NT2/D1 (cell line): ENCODE measurements at places on chromosomes 3 and 15.

DNA sequence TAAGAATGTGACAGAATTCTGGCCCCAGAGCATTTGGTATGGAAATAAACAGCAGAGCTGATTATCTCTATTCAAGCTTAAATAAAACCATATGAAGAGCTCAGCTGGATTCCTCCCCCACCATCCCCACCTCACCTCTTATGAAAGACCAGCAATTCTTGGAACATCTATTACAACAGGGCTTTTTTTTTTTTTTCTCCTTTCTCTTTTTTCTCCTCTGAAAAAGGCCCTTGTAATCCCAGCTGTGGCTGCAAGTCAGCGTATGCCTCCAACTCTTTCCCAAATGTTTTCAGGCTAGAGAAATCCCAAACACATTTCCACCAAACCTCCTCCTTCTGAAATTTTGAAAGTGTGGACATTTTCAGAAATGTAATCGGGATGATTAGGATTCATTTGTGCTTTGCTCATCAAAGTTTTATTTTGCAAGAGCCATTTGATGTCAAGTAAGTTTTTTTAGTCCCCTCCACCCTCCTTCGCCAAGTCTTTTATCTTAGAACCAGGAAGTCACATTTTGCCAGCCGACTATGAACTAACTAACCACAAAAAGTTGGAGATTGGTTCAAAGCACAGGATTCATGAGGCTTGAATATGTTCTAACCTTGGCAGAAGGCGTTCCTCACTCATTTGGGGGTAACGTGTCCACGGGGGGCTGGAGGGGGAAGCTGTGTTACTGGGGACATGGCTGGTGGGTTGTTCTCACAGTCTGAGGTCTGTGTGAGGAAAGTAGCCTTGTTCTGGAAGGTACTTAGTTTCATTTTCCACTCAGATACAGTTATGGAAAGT is 142.0 kb upstream of the PDZRN3 start:
- no peak for DNase-seq

DNA sequence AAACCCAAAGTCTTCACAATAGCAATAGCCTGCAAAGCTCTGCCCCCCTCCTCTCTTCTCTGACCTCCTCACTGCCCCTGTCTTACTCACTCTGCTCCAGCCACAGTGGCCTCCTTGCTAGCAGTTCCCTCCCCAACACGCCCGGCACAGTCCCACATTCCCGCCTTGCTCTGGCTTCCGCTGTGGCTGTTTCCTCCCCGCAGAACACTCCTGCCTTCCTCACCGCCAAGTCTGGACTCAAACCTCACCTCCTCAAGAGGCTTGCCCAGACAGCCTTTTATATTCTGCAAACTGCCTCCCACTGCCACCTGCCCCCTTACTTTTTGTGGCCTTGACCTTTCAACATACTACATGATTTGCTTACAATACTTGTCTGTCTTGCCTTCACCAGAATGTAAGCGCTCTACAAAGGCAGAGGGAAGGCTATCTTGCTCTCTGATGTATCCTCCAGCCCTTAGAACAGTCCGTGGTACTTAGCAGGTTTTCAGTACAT is 406 bp upstream of the MPI start:
- no peak for DNase-seq

- no peak for DNase-seq
Observed at GRCh38 chr3:22585911-22586310, 617.2 kb upstream of the UBE2E2 start.

DNA sequence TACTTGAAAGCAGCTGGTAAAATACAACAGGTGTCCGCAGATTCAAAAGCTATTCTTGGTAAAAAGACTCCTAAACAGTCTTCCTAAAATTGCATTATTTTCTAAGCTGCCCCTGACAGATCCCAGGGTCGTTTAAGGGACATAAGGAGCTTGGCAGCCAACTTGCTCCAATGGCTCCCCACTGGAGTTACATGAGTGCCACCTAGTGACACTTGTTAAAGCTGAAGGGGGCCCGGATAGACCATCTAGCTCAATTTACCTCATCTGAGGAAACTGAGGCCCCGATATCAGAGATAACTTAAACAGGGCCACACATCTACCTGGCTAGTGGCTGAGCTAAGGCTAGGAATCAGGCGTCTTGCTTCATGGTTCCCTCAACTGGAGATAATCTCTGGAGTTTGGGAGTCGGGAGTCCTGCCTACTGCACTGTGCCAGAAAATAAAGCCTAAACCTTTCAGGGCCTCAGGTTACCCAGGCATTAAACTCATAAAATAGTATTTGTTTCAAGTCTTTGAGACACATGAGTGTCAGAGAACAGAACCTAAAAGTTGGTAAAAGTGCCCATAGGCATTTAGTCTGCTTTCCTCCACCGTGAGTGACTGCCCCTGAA is 6.5 kb upstream of the TBC1D23 start:
- DNase-seq: peak; percentile 63

DNA sequence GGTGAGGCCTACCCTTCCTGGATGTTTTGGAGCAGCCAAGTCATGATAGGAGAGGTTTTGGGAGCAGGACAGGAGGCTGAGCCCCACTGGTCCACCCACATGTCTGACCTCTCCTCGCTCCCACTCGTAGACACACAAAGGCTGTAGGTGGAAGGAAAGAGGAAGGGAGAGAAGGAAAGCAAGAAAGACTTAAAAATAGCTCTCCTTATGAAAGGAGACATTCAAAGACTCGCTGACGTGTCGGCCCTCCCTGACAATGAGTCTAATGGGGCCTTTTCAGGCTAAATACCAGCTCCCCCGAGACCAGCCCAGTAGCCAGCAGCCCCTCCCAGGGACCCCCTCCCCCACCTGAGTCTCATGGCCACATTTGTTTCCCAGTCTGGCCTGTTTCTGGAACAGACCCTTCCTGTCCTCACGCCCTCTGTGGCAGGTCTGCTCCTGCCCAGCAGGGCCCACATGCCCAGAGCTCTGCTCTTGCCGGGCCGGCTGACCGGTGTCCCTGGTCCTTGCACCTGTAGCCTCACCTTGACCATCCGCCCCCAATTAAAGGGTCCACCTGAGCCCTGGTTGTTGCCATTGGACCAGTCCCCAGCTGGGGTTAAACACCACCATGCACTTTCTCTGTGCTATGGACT is 49.3 kb downstream of the FGD5 start:
- DNase-seq: no peak

DNA sequence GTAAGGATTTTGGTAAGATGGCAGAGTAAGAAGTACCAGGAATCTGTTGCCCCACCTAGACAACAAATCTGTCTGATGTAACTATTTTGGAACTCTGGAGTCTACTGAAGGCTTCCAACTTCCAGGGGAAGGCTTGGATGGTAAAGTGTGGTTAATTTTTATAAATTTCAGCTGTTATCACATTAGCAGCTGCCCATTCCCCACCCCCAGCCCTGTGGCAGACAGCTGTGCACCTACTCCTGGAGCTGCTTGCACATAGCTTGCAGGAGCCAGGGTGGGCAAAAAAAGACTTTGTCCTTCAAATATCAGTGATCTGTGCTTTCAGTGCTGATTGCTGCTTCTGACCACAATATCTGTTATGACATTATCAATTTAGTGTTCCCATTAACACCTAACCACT is 47.4 kb downstream of the FRMD5 start:
- DNase-seq: no peak

DNA sequence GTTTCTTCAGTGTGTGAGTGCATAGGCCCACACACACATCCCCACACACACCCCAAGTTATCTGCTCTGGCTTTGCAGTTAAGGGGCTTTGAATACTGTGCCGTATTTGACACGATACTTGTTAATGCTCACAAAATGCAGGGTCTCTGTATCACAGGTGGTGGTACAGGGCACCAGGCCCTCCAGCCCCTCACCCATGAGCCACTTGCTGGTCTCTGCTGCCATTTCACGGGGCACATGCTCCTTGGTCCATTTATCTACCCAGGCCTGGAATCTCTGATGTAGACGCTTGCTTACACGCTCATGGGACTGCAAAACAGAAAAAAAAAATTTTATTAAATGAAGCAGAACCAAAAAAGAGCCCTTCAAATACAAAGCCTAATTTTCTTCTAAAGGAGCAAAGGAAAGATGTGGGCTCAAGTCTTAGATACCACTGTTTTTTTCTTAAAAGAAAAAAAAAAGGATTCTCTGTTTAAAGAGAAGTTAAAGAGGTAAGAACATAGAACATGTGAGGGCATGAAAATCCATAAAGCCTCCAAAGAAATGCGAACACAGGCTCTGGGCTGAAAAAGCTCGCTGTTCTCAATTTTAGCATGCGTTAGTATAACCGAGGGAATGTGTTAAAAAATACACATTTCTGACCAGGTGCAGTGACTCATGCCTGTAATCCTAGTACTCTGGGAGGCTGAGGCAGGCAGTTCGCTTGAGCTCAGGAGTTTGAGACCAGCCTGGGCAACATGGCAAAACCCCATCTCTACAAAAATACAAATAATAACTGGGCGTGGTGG is 3.7 kb upstream of the MAN2C1 start:
- no peak for DNase-seq

DNA sequence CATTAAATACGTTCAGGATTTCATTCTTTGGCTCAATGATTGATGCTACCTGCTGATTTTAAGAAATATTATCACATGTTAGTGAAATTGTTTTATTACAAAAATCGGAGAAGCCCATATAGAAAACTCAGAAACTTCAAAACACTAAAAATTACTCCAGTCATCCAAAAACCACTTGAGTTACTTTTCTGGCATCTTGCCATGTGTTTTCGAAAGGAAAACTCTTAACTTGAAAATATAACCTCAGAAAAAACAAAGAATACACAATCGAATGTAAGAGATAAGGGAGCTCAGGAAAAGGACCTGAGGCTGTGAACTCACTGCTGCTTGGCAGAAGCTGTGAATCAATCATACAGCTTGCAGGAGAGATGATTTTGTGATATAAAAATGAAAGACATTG is 151.3 kb upstream of the SLITRK3 start:
- DNase-seq: no peak

- no peak for DNase-seq
Observed at GRCh38 chr3:35426366-35426958, 212.9 kb upstream of the ARPP21 start.

GRCh38 chr3:122298239-122298638 is 26.8 kb upstream of the CSTA start:
- no peak for DNase-seq

- no peak for DNase-seq
Observed at GRCh38 chr3:151391720-151392119, 7.2 kb upstream of the P2RY12 start.

GRCh38 chr3:12964711-12965612 is 108.3 kb downstream of the IQSEC1 start:
- DNase-seq: no peak

DNA sequence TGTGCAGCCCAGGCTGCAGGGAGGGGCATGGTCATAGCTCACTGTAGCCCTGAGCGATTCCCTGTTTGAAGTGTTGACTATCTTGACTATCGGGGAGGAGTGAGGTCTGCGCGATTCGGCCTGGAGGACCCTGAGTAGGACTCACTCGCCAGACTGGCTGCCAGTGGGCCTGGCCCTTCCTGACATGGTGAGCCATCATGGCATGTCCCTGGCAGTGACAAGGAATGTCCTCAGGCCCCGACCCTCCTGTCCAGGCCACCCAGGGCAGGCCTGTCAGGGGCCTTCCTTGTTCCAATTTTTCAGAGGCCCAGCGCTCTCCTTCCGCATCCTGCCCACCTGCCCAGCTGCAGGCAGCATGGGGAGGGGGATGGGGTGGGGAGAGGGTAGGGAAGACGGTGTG is 5.2 kb upstream of the OCA2 start:
- DNase-seq: no peak

DNA sequence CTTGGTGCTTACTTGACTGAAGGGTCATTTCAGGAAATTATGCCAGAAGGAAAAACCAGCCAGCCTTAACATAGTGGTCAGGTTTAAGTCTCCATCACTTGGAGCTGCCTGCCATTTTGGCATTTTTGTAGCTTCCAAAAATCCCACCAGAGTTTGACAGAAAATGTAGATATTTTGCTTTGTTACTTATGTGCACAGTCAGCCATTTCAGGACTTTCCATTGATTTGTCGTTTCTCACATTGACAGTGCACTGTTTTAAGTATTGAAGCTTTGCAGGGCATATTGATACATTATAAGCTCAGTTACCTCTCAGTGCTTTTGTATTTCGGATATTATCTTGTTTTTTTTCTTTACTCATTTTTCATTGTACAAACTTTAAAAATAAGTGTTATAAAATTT is 89.0 kb upstream of the ANKRD34C start:
- no peak for DNase-seq

- peak; percentile 52 for DNase-seq
Observed at GRCh38 chr15:94722024-94722636, 490.8 kb downstream of the MCTP2 start.

DNA sequence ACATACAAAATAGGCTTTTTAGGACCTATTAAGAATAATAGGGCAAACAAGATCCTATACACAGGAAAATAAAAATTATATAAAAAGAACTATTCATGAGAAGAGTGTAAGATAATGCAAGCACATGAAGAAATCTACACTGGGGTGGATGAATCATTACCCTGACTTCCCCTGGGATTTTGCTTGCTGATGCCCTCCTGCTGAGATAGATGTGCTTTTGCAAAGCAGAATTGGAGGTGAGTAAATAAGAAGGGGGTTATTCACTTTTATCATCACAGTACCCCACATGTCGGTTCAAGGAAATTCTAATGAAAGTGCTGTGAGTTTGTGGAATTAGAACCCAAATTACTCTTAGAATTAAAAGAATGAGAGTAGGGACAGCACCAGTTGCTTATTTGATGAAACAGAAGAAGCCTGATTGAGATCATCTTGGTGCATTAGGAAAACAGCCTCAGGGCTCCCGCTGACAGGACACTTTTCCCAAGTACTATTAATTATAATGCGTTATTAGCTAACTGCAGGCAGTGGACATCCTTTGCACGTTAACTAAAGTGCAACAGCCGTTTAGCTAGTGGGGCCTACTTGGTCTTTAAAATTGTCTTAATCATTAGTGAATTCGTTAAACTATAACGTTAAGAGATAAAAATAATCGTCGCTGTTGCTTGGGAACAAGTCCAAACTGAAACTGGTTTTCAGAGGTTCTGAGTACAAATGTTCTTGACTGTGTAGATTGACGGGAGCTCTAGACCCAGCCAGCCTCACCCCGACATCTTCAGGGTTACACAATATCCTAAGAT is 48.4 kb downstream of the SLC2A2 start:
- DNase-seq: no peak

DNA sequence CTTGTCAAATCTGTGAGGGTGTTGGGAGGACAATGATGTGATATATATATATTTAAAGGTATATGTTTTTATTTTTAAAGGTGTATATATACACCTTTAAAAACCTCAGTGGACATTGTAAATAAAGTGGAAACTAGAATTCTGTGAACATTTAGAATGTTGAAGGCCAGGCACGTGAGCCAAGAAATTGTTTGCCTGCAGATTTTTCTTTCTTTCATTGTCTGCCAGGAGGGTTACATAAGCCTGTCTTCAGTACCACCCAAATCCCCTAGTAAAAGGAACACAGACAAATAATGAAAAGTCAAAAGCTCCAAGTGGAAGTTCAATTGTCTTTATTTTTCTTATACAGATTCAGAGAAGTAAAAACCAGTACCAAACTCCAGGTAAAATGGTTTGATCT is 42.4 kb downstream of the TM4SF4 start:
- no peak for DNase-seq
